ENCODE measurements at places on chromosomes 13 and 19.

- DNase-seq, result no peak
Observed at GRCh38 chr13:50911081-50911631, 1.6 kb downstream of the RNASEH2B start.

DNA sequence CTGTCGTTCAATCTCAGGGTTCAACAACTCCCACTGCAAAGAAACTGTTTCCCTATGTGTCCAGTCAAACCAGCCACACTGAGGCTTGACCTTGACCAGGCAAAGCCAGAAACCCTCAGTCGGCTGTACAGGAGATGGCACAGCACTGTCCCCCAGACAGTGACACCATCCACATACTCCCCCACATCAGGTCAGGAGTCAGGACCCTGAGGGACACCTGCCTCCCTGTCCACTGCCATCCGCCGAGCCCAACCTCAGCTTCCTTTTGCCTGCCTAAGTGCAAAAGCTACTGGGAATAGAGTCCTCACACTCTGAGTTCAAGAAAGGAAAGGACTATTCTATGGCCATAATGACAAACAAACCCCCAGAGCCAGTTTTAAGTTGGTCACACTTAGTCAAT is 66.8 kb downstream of the ATP7B start:
- DNase-seq, result no peak

DNA sequence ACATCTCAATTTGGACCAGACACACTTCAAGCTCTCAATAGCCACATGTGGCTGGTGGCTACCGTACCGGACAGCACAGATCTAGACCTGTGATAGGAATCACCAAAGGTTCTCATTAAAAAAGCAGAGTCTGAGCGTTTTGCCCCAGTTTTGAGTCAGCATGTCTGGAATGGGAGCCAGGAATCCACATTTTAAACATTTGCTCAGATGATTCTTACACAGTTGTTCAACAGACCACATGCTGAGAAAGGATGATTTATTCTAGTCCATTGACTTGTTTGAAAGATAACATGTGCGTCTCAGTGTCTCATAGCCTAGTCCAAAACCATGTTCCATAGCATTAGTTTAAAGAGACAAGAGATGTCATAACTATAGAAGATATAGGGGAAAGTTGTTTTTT is 53.4 kb downstream of the FLT3 start:
- no peak for DNase-seq

DNA sequence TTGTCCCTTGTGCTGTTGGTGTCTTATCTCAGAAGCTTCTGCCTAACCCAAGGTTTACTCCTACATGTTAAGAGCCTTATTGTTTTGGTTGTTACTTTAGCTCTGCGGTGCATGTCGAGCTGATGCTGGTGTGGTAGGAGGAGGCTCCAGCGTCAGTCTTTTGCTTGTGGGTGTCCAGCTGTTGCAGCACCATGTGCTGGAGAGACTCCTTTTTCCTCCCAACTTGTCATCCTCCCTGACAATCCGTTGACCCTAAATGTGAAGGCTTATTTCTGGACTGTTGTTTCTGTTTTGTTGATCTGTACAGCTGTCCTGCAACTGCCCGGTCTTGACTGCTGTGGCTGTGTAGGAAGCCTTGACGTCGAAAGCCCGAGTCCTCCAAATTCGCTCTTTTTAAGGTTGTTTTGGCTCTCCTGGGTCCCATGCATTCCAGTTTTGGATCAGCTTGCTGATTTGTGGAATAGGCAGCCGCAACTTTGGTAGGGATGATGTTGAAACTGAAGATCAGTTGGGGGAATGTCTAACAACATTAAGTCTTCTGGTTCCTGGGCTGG is 15.3 kb downstream of the NAXD start:
- DNase-seq, result no peak

- no peak for DNase-seq
Observed at GRCh38 chr13:100039740-100040139, 49.2 kb upstream of the PCCA start.

DNA sequence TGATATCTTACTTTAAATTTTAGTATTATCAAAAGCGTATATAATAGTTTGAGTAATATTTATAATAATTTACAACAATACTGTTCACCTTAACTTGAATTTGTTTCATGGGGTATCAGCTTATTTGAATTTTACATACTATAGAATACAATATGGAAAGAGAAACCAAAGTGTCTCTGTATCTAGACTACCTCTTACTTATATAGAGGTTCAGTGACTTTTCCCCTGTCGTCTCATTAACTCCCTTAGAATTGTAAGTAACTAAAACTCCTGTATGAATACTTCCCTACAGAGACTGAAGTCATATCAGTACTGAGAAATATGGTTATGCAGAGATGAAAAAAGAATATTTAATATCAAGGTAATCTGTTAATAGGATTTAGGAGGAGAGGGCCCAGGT is 26.8 kb downstream of the COG6 start:
- no peak for DNase-seq

DNA sequence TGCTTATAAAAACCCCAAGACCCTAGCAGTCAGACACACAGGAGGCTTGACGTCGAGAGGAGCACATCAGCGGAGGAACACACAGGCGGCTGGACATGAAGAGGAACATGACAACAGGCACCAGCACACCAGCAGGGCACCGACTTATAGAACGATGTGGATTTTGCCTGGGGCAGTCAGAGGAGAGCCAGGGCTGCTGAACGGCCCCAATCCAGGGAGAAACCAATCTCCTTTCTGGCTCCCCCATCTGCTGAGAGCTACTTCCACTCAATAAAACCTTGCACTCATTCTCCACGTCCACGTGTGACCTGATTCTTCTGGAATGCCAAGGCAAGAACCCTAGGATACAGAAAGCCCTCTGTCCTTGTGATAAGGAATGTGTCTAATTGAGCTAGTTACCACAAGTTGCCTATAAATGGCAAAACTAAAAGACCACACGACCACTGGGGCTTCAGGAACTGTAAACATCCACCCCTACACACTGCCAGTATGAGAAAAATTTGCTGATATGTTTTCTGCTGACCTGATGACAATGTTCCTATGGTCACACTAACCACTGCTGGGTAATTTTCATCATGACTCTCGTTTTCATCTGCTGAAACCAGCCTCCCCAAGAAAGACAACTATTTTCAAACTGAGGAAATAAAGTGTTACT is 35.8 kb upstream of the CEACAM21 start:
- no peak for DNase-seq

DNA sequence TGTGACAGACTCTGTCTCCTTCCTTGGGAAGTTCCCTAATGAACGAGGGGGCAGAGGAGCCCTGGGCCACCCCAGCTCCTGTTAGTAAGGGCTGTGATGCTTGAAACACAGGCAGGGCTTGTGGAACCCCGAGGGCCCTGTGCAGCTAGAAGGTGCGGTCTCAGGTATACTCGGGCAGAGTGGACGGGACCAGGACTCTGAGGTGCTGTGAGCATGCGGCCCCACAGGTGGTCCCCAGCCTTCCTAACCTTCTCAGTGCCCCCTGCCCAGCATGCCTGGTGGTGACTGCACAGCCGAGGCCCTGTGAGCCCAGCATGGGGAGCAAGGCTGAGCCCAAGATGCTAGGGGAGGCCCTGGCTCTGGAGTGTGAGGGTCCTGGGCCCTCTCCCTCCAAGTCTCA is 4.0 kb upstream of the SIGLEC8 start:
- no peak for DNase-seq

DNA sequence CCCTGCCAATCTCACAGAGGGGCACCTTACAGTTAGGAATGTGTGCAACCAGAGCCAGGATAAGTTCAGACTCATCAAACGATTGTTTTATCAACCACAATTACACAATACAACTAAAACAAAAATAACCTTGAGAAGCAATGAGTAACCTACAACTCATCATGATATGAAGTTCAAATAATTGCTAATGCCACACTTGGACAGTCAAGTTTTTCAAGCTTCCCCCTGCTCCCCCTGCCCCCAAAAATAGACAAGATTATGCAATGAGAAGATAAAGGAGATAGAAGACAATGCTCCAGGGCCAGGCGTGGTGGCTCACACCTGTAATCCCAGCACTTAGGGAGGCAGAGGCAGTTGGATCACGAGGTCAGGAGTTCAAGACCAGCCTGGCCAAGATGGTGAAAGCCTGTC is 13.6 kb upstream of the KPNA3 start:
- DNase-seq, result no peak

GRCh38 chr13:46759846-46760245 is 37.1 kb downstream of the ESD start:
- no peak for DNase-seq

GRCh38 chr13:40026741-40027140 is 371.3 kb downstream of the COG6 start:
- no peak for DNase-seq

DNA sequence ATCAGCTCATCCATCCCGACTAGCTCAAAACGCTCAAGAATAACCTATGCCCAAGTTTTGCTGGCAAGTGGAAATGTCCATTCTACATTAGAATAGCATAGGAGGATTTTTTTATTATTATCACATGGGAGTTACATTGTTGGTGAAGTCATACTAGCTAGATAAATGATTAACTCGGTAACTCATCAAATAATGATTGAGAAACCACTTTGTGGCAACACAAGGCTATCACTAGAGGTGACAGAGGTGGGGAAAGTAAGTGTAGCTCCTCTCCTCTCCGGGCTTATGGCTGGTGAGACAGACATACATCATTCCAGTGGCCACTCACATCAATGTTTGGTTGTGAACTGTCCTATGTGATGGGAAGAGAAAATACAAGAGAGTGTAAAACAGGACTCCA is 161.6 kb downstream of the ZIC5 start:
- DNase-seq, result no peak

DNA sequence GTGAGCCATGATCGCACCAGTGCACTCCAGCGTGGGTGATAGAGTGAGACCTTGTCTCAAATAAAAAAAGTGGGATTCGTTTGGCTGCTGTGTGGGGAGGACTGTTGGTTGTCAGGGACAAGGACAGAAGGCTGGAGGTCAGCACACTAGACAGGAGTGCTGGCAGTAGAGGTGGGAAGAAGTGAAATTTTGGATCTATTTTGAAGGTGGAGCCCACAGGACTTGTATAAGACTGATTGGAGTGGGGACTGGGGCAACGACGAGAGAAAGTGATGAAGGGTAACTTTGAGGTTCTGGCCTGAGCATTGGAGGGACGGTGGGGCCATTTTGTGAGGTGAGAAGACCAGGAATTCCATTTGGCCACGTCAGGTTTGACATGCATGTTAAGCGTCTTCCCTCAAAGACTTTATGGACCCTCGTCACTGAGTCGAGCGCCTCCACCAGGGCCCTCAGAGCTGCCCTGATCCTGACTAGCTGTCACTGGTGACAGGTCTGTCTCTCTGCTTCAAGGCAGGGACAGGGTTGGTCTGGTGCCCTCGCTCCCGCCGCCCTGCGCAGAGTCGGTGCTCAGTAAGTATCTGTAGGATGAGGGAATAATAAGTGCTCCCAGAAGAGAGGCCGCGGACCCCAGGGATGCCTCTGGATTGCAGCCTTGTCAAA is 673 bp downstream of the CTU1 start:
- no peak for DNase-seq

- no peak for DNase-seq
Observed at GRCh38 chr13:100738176-100738855, 63.7 kb upstream of the TMTC4 start.

DNA sequence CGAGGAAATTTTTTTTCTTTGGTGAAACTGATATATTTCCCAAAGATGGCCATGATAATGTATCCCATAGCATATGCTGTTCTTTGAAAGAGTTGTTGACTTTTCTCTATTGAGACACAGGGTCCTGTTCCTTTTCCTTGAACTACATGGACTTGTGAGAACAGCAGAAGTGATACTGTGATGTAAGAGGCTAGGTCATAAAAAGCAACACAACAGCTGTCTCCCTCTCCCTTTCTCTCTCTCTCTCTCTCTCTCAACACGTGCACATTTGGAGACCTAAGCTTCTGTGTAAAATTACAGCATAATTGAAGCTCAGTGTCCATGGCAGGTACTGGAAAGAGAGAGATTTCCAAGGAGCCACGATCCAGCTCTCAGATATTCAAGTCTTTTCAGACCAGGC is 1712.4 kb downstream of the EFNB2 start:
- no peak for DNase-seq

GRCh38 chr13:94454906-94455305 is 24.6 kb downstream of the DCT start:
- DNase-seq, result no peak

DNA sequence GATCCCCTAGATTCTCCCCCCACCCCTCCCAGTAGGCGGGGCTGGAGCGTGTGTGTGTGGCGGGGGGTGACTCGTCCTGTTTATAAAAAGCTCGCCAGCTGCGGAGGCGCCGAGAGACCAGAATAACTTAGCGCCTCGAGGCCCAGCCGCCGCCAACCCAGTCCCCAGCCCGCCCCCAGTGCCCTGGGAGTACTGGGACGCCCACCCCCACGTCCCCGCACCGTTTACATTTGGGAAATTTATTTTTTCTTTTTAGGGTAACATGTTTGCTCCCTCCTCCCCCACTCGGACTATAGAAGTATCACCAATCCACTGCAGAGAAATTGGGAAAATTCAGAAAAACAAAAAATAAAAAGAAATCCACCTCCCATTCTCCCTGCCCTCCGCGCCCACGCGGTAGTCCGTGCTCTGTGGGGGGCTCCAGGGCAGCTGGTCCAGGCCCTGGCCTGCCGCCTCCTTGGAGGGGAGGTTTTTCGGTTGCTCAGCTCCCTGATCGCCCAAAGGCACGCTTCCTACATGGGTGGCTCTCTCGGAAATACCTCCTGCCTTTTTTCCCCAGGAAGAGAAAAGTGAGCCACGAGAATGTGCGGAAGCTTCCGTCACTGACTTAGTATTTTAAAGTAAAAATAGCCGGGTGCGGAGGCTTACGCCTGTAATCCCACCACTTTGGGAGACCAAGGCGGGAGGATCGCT is 1.5 kb upstream of the RAB3A start:
- DNase-seq, result peak; percentile 72

DNA sequence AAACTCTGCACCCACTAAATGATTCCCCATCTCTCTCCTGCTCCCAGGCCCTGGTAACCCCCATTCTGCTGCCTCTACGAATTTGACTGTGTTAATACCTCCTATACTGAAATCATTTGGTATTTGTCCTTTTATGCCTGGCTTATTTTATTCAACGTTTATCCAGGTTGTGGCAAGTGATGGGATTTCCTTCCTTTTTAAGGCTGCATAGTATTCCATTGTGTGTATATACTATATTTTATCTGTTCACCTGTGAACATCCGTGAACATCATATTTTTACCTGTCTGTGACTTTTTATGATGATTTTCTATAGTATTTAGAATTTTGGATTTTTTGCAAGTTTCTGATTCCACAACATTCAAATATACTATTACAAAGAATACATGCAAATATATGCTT is 13.9 kb upstream of the CEBPG start:
- no peak for DNase-seq

- no peak for DNase-seq
Observed at GRCh38 chr19:39412867-39413271, 400 bp downstream of the PLEKHG2 start.

DNA sequence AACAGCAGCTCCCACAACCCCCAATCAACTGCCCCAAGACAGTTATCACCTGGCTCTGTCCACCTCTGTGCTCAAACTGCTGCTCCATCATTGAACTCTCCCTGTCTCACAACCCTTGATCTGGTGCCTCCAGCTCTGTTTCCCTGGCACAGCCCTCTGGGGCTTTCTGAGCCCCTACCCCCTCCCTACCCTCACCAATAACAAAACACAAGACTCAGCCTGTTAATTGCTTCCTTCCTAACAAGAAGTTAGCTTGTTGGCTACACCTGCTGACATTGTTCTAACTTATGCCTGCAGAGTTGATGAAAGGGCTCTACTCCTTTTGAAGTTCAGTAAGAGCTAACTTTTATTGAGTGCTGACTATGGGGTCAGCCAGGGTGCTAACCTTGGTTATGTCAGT is 99.4 kb upstream of the FNDC3A start:
- DNase-seq, result no peak

- no peak for DNase-seq
Observed at GRCh38 chr19:19900139-19900728, 512 bp upstream of the ZNF93 start.

Data from thoracic aorta (tissue), 2 donors.